ENCODE measurements at places on chromosomes 5 and 9.

DNA sequence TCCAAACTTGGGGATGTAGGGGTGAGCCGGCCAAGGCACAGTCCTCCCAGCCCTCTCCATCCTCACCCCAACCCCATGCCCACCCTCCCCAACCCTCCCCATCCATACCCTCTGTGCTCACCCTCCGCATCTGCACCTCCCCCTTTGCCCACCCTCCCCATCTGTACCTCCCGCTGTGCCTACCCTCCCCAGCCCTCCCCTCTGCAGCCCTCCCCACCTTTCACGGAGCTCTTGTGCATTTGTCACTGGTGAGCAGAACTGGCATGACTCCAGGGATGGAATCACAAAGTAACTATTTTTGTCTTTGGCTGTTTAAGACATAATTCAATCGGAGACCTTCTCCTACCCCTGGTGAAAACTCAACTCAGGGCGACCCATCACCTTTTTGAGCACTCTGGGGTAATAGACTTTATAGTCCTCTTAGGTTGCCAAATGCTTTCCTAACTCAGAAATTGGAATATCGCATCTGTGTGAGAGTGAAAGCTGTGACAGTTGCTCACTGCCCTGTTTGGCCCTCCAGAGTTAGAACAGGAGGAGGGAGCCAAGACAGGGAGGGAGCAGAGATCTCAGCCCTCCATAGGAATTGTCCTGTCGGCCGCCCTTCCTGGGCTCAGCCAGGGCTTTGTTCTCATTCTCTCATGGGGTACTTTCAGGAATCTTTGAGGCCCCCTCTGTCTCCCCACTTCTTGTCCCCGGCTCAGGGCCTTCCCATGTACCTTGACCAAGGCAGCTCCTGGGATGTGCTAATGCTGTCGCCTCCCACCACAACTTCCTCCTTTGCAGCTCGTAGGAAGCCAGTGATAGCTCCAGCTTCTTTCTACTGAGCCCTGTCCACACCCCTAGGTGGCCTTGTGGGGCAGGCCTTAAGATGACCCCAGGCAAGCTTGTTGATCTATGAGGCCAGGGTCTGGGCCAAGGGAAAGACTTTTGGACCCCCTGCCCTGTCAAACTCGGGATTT is 36.2 kb downstream of the OTULIN start:
- DNase-seq: no peak

- no peak for DNase-seq
These were observed 9.7 kb upstream of the SNX24 start for GRCh38 chr5:122835681-122836080.

- DNase-seq: no peak
These were observed 127.8 kb upstream of the DHFR start for GRCh38 chr5:80782626-80783025.

GRCh38 chr5:88889189-88890069 is 6.4 kb upstream of the MEF2C start:
- no peak for DNase-seq

DNA sequence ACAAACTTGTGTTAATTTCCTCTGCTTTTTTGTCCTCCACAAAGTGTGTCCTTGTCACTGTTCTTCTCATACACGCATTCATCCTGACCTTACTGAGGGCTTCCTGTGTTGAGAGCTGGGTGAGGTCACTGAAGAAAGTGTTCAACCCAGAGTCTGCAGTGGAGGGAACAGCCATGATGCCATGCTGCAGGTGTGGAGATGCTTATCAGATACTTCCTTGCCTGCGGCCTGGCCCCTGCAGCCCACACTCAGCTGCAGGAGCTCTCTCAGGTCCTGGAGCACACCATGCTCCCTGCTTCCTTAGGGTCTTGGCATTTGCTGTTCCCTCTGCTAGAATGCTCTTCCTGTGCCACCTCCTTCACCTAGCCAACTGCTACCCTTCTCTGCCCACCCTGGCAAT is 108.1 kb upstream of the SPRY4 start:
- DNase-seq: no peak

GRCh38 chr5:32153723-32154122 is 20.4 kb downstream of the GOLPH3 start:
- DNase-seq: no peak

- DNase-seq: no peak
These were observed 226.2 kb downstream of the EPB41L4A start for GRCh38 chr5:112192866-112193265.

GRCh38 chr5:139512786-139513390 is 30.3 kb upstream of the STING1 start:
- no peak for DNase-seq

GRCh38 chr5:120446068-120446492 is 18.0 kb upstream of the PRR16 start:
- DNase-seq: no peak

- DNase-seq: no peak
These were observed 7.3 kb downstream of the ARAP3 start for GRCh38 chr5:141674747-141675146.

DNA sequence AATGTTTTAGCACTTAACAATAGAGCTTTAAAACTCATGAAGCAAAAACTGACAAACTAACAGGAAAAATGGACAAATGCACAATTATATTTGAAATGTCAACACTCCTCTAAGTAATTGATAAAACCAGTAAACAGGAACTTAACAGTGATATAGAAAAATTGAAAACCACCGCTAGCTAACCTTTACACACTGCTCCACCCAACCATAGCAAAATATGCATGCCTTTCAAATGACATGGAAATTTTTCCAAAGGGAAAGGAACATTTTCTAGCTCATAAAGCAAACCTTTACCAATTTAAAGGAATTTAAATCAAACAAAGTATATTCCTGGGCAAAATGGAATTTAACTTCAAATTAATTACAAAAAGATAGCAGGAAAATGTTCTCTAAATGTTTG is 109.2 kb downstream of the ADAMTS19 start:
- DNase-seq: no peak

DNA sequence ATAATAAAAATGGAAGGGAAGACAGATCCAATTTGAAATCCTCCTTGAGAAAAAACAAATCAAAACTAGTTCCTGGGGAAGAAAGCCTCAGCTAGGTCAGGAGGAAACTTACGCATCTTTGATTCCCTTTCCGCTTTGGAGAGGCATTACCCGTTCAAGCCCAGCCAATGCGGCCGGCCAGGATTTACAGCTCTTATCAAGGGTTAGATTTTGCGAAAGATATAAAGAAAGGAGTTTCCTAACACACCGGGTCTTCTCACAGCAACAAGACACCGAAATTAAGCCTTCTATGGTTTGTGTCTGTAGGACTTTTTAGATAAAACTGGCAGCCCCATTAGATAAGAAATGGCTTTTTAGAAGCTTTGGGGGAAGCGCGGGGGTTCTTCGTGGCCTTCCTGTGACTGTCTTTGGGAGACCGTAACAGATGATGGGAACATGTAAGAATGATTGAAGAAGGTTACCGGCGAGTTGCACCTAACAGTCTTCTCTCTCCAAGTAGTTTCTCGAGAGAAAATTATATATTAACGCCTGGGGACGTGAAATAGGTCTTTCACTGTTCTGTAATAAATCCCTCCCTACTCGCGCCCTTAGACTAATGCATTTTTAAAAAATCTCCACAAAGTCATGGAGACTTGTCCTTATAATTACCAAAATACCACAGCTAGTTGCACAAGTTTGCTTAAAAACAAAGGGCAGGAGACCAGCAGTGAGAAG is 1.3 kb upstream of the ISL1 start:
- DNase-seq: no peak

GRCh38 chr5:20572614-20573013 is 584.6 kb upstream of the CDH18 start:
- DNase-seq: no peak

DNA sequence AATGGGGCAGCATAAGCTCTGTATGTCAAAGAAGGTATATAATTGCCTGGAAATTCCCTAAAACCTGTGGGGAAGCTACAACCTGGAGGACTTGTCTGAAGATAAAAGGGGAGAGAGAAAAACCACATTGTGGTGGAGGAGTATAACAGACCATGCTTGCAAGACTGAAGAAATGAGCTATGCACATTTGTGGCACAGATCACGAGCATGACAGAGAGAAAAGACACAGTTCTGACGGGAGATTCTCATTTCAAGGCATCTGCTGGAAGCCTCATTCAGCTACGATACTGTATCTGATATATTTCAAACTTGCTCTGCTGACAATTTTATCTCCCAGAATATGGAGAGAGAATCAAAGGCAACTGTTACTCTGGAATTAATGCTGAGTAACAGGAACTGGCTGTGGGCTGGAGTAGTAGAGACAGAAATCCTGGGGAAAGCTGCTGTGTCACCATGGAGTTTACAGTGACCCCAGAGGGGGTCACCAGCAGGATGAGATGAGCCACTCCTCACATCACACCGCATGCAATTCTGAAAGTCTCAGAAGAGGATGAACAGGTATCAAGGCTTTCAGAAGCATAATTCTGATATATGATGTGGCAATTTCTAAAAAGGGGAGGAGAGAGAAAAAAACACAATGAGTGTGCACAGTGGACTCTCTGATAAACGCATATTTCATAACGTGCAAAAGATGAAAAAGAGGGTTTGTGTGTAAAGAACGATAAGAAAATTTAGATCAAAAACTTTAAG is 528.8 kb downstream of the IRX1 start:
- no peak for DNase-seq

DNA sequence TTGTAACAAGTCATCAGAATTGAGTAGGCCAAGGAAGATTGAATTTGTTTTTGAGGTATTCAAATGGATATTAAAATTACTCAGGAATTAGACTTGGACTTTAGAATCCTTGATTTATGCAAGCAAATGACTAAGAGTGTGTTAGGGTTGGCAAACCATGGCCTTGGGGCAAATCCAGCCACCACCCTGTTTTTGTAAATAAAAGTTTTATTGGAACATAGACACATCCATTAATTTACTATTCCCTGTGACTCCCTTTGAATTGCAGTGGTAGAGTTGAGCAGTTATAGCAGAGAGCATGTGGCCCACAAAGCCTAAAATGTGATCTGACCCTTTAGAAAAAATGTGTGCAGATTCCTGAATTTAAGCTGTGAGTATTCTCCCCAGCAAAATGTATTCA is 115.6 kb downstream of the WDR70 start:
- no peak for DNase-seq

GRCh38 chr5:58666598-58667581 is 84.0 kb downstream of the RAB3C start:
- no peak for DNase-seq

- DNase-seq: no peak
These were observed 13.9 kb downstream of the TNIP1 start for GRCh38 chr5:151066920-151067319.

DNA sequence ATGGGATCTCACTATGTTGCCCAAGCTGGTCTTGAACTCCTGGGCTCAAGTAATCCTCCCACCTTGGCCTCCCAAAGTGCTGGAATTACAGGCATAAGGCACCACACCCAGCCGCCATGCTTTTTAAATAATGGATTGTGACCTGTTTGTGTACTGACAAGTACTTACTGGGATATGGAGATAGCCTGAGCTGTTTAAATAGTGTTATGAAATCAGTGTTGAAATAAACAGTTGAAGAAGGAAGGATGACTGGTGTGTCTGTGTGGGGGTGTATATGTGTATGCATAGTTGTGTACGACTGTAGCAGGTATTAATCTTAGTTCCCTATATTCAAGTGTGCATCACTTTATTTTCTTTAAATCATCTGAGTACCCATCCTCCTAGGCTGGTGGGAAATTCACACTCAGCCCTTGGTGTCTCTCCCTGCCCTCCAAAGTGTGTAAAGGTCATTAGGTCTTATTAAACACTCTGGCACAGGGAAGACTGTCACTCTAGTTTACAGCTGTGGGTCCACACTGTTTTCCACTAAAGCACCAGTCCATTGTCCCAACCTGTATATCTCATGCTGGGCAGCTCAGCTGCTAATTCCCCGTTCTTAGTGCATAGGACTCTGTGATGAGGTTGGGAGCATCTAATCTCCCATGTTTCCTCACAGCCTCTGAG is 91.0 kb downstream of the SNX18 start:
- DNase-seq: no peak
